ENCODE measurements at places on chromosomes 1 and 21.

DNA sequence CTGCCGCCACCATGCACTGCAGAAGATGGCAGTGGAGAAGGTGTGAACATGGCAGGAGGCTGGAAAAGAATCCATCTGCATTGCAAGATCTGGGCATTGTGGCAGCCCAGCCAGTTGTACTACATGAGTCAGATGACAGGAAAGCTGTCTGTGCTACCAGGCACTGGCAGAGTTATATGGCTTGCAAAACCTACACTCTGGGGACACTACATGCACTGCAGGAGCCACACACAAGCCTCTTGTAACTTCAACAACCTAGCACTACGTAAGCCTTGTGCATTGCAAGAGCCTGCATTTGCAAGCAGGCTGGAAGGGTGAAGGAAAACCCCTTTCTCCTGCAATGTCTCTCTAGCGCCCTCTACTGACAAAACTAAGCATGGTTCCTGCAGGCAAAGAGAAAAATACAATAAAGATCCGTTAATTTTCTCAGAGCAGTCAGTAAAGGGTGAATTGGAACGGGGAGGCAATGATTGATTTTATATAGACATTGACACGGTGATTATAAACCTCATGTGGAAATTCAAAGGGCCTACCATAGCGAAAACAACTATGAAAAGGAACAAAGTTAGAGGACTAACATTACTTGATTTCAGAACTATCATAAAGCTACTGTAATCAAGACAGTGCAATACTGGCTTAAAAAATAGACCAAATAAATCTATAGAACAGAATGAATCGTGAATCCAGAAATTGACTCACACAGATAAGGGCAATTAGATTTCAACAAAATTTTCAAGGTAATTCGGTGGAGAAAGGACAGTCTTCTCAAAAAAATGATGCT lies 26.2 kb upstream of the DYNLT5 start:
- DNase-seq, result no peak

DNA sequence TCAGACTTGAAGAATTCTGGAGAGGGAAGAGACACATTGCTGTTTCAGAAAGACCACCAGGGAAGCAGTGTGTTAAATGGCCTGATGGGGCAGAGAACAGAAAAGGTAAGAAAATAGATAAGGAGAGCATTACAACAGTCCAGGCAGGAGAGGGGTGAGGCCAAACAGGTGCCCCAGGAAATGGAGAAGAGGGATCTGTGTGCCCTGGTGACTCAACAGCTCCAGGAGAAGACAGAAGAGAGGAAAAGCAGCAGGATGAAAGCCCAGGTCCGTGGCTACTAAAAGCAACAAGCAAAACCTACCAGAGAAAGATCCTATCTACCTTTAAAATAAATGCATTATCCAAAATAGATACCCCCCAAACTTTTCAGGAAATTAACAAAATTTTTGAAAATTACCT lies 9.2 kb downstream of the TP53BP2 start:
- no peak for DNase-seq

DNA sequence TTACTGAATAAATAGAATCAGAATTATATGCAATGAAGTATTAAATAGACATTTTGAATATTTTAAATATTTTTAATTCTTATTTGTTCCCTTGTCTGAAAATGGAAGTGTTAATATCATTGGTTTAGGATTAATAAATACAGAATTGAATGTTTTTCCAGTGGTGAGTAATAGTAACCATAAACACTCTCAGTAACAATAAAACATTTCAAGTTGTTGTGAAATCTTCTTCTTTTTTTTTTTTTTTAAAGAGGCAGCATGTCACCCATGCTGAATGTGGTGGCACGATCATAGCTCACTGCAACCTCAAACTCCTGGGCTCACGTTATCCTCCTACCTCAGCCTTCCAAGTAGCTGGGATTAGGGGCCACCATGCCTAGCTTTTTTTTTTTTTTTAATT lies 86.2 kb upstream of the ZBTB18 start:
- no peak for DNase-seq

- DNase-seq, result no peak
These were observed 64.2 kb upstream of the SMYD2 start for GRCh38 chr1:214216779-214217178.

DNA sequence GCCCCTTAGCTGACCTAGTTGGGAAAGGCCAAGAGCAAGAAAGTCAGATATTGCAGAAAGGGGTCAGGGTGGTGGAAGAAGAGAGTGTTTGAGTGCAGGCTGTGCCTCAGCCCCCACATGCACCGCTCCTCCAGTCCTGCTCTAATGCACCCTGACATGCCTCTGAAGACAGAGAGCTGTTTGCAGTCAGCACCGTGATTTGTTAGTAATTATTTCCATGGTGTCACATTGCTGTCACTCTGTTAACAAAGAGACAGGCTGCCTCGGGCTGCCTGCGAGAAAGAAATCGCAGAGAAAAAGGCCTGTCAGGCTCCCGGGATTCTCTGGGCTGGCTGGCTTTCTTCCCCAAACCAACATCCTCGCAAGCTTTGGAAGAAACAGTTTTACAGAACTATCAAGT lies 58.3 kb downstream of the ERI3 start:
- DNase-seq, result no peak

GRCh38 chr21:25428537-25428936 lies 178.7 kb downstream of the MRPL39 start:
- no peak for DNase-seq

DNA sequence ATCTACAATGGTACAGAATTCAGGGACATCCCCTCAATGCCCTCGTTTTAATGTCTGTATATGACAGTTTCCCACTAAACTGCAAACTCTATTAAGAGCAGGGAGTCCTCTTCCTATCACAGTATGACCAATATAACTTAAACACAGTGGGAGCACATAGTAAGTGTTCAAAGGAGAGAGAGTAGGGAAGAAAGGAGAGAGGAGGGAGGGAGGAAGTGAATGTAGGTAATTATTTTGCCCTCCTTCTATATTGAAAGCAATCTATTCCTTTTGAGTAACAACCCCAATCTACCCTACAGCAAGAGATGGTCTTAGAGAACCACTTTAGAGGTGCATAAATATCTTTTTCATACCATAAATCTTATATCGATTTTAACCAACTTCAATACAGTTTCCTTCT lies 121.4 kb downstream of the MRPL39 start:
- no peak for DNase-seq

GRCh38 chr1:59520827-59521418 lies 224.0 kb downstream of the FGGY start:
- peak; percentile 41 for DNase-seq

DNA sequence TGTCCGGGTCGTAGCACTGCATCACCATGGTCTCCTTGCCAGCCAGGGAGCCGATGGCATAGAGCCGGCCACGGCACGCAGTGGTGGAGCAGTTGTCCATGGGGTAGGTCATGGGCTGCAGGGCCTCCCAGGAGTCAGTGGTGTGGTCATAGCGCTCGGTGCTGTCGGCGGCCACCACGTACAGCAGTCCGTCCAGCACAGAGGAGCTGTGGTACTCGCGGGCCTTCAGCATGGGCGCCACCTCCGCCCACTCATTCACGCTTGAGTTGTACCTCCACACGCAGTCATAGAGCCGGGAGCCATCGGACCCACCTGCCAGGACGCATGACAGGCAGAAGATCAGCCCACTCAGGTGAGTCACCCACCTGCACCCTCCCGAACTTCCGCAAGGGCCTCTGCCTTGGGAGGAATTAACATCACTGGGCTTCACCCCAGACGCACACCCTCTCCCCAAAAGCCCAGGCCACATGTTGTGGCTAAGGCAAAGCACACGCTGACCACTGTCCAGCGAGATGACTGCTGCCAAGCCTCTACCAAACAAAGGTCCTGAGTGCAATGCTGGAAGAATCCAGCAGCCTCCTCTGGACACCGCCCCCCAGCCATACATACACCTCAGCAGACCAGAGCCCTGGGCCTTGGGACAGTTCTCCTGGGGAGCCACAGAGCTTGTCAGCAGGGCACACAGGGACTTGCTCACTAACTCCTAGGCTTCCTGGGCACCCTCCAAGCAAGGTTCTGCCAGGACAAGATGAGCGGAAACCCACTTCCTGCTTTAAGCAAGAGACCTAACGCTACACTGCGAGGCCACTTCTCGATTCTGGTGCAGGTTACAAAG lies 3.3 kb downstream of the KLHL21 start:
- DNase-seq, result no peak

GRCh38 chr1:73044241-73045036 lies 762.1 kb upstream of the NEGR1 start:
- peak; percentile 27 for DNase-seq
